ENCODE measurements at places on chromosomes 3 and 15. TPM values are rescaled to one million over a fixed set of nuclear protein-coding genes. Genes with fewer than 3 reads are reported as not detected.

GRCh38 chr15:47824147-47824546 is 106.8 kb downstream of the SEMA6D start:
- H3K27ac ChIP-seq: no peak overlapping the region
- no peaks in the 10 kb centered on the region for H3K27me3 ChIP-seq
- DNase-seq: no peak
- H3K4me1 ChIP-seq: peaks cover 4% of the 10 kb centered on the region
- no peak overlapping the region for H3K4me3 ChIP-seq

GRCh38 chr3:147733217-147733616 is 324.1 kb downstream of the ZIC1 start:
- no peaks in the 10 kb centered on the region for H3K27me3 ChIP-seq
- DNase-seq: no peak
- no peak overlapping the region for H3K4me3 ChIP-seq
- no peaks in the 10 kb centered on the region for H3K36me3 ChIP-seq

The WDR93 gene
- total RNA-seq: 1.2 TPM

DNA sequence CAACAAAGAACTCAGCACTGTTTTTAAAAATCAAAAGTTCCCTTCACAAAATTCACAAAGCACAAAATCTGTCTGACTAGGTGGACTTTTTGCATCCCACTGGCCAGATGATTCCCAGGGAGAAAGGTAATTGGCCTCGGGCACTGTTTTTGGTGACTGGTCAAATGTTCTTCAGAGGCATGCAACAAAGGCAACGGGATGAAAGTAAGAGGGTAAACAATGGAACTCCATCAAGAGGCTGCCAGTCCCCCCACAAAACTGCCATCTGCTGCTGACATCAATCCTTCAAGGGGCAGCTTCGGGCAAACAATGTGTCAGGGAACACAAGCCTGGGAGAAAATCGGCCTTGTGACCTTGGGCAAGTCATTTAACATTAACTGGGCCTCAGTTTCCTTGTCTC is 3.3 kb downstream of the SRGAP3 start:
- no peak for DNase-seq
- no peaks in the 10 kb centered on the region for H3K36me3 ChIP-seq
- H3K4me1 ChIP-seq: peaks cover 21% of the 10 kb centered on the region
- no peak overlapping the region for H3K4me3 ChIP-seq
- no peak overlapping the region for H3K27ac ChIP-seq

The CLRN1 gene
- not detected for total RNA-seq

- no peak overlapping the region for H3K27ac ChIP-seq
- H3K36me3 ChIP-seq: no peaks in the 10 kb centered on the region
- H3K4me3 ChIP-seq: no peak overlapping the region
- no peak for DNase-seq
- no peaks in the 10 kb centered on the region for H3K4me1 ChIP-seq
- no peaks in the 10 kb centered on the region for H3K27me3 ChIP-seq
Measured at GRCh38 chr3:43515970-43516635, 105.7 kb downstream of the ANO10 start.

DNA sequence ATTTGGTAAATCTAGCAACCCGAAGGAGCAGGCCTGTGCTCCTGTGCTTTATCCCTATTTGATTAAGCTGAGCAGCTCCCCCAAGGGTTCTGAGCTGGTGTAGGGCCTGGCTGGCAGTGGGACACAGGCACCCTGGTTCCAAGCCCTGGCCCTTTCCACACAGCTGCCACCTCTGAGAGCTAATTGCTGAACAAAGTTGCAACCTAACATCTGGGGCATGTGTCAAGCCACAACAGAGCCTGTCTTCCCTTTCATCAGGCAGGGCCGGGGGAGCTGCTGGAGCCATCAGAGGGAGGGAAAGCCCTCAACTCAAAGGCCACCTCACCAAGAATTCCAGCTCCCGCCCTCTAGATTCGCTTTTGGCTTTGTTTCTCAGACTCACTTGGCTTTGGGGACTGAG is 17.1 kb upstream of the MRPS22 start:
- H3K27ac ChIP-seq: no peak overlapping the region
- DNase-seq: no peak
- peaks cover 6% of the 10 kb centered on the region for H3K4me1 ChIP-seq
- H3K36me3 ChIP-seq: no peaks in the 10 kb centered on the region
- no peak overlapping the region for H3K4me3 ChIP-seq
- peaks cover 20% of the 10 kb centered on the region for H3K27me3 ChIP-seq

DNA sequence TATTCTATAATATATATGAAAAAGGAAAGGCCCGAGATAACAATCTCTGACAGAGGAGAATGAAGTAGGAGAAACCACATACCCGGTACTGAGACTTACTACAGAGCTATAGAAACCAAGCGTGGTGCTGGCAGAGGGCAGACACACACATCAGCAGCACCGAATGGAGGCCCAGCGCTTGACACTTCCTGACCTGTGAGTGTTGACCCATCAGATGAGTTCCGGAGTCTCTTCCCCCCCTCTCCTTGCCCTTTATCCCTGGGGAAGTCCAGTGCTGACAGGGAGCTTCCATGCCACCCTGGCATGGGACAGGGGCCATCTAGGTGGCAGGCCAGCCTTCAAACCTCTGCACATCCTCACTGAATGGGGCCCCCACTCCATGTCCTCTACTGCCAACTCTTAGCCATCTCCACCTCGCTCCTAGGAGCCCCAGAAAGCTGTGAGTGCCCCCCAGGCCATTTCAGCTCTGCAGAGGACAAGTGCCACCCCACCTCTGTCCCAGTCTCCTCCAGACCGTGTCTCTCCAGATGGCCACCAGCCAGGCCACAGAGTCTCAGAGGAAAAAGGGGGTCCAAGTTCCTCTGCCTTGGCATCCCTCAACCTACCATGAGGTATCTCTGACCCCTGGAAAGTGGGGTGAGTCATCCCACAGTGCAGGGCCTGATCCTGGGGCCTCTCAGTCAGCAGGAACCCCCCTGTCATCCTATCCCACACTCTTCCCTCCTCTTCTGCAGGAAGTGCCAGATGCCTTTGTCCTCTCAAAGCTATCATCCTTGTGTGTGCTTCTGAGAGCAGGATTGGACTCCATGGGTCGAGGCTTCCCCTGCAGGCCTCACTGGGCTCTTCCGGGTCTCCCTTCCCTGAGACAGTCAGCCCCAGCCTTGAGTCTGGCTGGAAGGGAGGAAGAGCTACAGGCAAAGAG is 116.5 kb upstream of the ALDH1A3 start:
- H3K4me1 ChIP-seq: no peaks in the 10 kb centered on the region
- H3K27me3 ChIP-seq: no peaks in the 10 kb centered on the region
- H3K36me3 ChIP-seq: no peaks in the 10 kb centered on the region
- H3K27ac ChIP-seq: no peak overlapping the region
- no peak overlapping the region for H3K4me3 ChIP-seq
- DNase-seq: no peak

- no peak overlapping the region for H3K4me3 ChIP-seq
- DNase-seq: no peak
Measured at GRCh38 chr3:142973217-142974009, 9.9 kb upstream of the PAQR9 start.

The APBA2 gene
- total RNA-seq: 3.8 TPM

The GUCA1C gene
- not detected for total RNA-seq

- DNase-seq: no peak
- peaks cover 66% of the 10 kb centered on the region for H3K27me3 ChIP-seq
- no peak overlapping the region for H3K4me3 ChIP-seq
- H3K4me1 ChIP-seq: no peaks in the 10 kb centered on the region
- H3K27ac ChIP-seq: no peak overlapping the region
Measured at GRCh38 chr15:82060817-82061216, 15.0 kb upstream of the MEX3B start.

- H3K4me3 ChIP-seq: no peak overlapping the region
- DNase-seq: peak; percentile 83
- H3K27ac ChIP-seq: no peak overlapping the region
Measured at GRCh38 chr3:16247282-16248061, 17.3 kb downstream of the DPH3 start.

The GADL1 gene
- not detected for total RNA-seq

GRCh38 chr3:109548192-109548938 is 211.0 kb upstream of the DPPA4 start:
- no peak overlapping the region for H3K27ac ChIP-seq
- DNase-seq: no peak
- H3K36me3 ChIP-seq: no peaks in the 10 kb centered on the region
- H3K4me1 ChIP-seq: no peaks in the 10 kb centered on the region

- no peak overlapping the region for H3K27ac ChIP-seq
- H3K27me3 ChIP-seq: no peaks in the 10 kb centered on the region
- DNase-seq: no peak
- H3K36me3 ChIP-seq: peaks cover 20% of the 10 kb centered on the region
Measured at GRCh38 chr15:57720867-57721266, 14.4 kb downstream of the POLR2M start.

GRCh38 chr3:18890449-18890848 is 257.9 kb upstream of the KCNH8 start:
- no peaks in the 10 kb centered on the region for H3K36me3 ChIP-seq
- no peak overlapping the region for H3K4me3 ChIP-seq
- H3K4me1 ChIP-seq: no peaks in the 10 kb centered on the region
- no peak overlapping the region for H3K27ac ChIP-seq

Data from lower lobe of right lung (tissue), 2 donors.